ENCODE measurements at places on chromosomes 5 and 9.

DNA sequence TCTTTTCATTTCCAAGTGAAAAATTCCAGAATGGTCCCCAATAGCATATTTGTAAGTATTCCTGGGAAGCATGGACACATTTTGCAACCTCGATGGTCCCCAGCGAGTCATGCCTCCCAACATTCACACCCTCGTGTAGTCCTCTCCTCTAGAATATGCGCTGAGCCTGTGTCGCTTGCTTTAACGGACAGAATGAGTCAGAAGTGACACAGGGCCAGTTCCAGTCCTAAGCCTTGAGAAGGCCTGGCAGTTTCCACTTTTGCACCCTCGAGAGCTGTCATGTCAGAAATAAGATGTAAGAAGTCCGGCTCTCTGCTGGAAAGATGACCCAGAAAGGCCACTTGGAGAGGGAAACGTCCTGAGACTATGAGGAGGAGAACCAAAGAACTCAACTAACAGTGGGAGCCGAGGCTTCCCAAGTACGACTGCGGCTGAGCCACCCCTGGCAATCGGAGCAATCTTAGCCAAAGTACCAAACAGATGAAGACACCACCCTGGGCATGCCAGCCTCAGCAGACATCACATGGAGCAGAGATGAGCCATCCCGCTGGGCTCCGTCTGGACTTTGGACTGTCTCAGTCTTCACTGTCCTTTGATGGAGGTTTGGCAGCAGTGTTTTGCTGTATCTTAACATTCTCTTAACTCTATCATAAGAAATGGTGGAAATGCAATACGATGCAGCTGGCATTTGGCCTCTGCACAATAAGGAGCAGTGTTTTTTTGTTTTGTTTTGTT lies 42.6 kb upstream of the GFPT2 start:
- no peak for DNase-seq

- DNase-seq: no peak
Measured at GRCh38 chr9:16653491-16654399, 216.7 kb downstream of the BNC2 start.

- DNase-seq: no peak
Measured at GRCh38 chr5:159309689-159310433, 20.4 kb downstream of the IL12B start.

DNA sequence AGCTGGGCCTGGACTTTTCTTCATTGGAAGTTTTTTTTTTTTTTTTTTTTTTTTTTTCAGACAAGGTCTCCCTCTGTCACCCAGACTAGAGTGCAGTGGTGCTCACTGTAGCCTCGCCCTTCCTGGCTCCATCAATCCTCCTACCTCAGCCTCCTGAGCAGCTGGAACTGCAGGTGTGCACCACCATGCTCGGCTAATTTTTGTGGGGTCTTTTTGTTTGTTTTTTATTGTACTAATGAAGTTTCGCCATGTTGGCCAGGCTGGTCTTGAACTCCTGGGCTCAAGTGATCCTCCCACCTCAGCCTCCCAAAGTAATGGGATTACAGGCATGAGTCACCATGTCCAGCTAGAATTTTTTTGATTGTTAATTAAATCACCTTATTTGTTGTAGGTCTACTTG lies 3.6 kb downstream of the DNAJC18 start:
- no peak for DNase-seq

Measured in CD4-positive, alpha-beta T cell (primary cell).